ENCODE measurements at places on chromosomes 2 and 18.
A peak's percentile ranks its signal among the peaks of the same experiment; 100 is the strongest.

- peak; percentile 89 for DNase-seq
These were observed 35.4 kb downstream of the MYL12B start for GRCh38 chr18:3297025-3297984.

- DNase-seq, result no peak
These were observed 164.5 kb downstream of the PMAIP1 start for GRCh38 chr18:60064271-60064670.

DNA sequence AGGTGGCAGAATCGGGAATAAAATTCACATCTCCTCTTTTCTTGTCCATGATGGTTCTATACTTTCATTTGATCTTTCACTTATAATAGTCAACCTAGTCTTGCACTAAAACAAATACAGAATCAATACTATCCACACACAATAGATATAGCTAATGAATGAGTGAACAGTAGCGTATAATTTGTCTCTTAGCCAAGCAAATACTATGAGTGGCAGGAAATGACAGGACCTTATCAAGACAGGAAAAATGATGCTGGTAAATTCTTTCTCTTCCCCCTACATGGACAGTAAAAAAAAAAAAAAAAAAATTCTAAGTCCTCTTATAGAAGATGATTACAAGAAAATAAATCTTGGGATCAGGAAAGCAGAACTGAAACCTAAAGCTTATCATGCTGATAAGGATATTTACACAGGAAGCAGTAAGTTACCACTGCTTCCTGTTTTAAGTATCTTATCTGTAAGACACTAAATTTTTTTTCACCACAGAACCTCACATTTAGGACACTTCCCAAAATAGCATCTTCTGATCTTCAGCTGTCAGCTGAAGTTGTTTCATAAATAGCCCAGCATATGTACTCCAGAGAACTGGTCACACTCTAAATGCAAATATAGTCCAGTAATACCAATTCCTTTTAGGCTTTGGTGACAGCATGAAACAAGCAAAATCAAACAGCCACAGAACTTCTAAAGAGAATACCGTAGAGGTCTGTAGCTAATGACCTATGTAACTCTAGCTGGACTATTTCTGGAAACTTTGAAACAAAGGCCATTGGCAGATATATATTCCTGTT is 27.0 kb downstream of the IRS1 start:
- DNase-seq, result no peak

DNA sequence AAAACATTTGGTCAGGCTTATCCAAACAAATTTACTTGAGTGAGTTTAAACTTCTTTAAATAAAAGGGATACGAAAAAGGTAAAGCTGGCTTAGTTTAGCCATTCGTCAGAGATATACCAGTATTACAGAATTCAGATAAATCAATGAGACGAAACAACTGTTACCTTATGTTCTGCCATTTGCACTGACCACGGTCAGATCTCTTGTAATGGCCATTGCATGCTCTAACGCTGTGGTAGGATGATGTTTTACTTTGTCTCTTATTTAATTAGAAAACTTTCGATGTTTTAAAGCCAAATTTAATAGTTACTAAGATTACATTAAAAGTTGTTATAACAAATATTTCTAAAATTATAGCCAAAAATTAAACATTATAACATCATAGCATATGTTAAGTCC is 1.5 kb downstream of the C18orf54 start:
- DNase-seq, result no peak

- no peak for DNase-seq
These were observed 644.3 kb downstream of the CBLN2 start for GRCh38 chr18:71899707-71900472.

DNA sequence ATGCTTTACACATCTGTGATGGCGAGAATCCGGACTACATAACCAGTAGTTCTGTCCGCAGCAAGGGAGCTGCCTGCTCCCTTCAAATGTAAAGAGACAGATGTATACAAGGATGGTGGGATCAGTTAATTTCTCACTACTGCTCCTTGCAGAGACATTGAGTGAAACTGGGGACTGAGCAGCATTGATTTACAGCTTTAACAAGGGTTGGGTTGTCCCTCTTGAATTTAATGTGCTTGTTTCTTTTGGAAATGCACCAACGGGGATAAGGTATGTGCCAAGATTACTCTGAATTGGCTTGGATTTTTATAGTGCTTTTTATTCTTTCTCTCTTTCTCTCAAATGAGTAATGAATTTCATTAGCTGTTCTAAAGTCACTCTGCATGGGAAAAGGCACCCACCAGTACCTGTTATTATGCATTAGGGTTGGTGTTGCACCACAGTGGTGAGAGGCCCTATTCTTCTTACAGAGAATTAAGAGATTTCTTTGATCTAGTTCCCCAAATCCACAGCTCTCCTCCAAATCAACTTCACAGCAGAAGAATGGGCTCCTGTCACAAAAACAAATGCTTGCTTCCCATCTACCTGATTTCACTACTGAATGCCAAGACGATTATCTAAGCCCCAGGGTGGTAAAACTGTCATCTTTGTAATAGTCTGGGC is 107.6 kb downstream of the DOCK10 start:
- DNase-seq, result no peak

- no peak for DNase-seq
These were observed 452.3 kb upstream of the ID2 start for GRCh38 chr2:8229546-8229986.

DNA sequence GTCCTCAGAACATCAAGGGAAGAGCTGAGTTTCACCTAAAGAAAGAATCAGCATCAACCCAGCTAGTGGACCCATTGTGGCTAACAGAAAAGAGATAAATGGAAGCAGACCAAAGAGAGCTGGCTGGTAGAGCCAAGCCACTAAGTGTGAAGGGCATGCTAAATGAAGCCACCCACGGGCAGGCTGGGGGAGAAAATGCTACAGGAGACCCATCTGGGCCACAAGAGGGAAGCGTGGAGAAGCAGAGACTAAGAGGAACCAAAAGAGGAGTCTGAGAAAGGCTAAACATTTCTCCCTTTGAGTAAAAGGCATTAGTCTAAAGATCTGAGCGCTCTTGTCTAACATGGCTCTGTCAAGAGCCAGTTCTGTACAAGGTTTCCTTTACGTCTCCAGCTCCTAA is 15.8 kb downstream of the CWC22 start:
- DNase-seq, result no peak

- no peak for DNase-seq
These were observed 160.3 kb downstream of the TMEM18 start for GRCh38 chr2:516944-517343.

DNA sequence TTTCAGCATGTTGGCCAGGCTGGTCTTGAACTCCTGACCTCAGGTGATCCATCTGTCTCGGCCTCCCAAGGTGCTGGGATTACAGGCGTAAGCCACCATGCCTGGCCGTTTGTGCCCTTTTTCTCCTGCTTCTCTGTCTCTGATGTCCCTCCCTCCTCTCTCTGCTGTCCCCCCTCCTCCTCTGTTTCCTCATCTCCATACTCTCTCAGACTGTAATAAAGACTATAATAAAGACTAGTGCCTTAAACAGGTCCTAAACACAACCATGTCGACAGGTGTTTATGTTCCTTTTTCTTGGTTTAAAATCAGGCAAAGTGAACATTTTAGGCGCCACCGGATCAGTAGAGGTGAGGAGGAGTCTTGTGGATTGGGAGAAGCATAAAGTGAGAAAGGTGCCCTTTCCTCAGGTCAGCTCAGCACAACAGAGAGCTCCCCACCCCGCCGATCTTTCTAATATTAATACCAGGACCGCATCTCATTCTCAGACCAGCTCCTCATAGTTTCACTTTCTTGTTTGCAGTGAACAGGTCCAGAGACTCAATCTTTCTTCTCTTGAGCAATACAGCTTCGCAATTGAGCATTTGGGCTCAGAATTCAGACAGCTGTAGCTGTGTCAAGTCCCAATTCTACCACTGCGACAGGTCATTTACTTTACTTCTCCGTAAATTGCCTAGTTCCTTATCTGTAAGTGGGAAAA is 23.7 kb downstream of the TIMM21 start:
- DNase-seq, result no peak

- DNase-seq, result no peak
These were observed 60.4 kb downstream of the SH3YL1 start for GRCh38 chr2:203401-203800.

DNA sequence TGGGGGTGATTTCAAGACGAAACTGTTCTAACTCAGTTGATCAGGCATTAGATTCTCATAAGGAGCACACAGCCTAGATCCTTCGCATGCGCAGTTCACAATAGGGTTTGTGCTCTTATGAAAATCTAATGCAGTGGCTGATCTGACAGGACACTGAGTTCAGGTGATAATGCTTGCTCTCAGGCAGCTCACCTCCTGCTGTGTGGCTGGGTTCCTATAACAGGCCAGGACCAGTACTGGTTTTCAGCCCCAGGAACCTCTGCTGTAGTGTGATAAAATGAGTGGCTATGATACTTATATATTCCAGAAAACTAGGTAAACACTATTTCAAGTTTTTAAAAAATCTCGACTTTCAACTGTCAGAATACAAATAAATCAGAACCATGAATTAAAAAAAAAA is 271.4 kb downstream of the GALNT13 start:
- no peak for DNase-seq

- no peak for DNase-seq
These were observed 268.6 kb upstream of the RAB6C start for GRCh38 chr2:129710670-129711495.

- DNase-seq, result no peak
These were observed 149.5 kb upstream of the ZFP36L2 start for GRCh38 chr2:43375746-43376522.

DNA sequence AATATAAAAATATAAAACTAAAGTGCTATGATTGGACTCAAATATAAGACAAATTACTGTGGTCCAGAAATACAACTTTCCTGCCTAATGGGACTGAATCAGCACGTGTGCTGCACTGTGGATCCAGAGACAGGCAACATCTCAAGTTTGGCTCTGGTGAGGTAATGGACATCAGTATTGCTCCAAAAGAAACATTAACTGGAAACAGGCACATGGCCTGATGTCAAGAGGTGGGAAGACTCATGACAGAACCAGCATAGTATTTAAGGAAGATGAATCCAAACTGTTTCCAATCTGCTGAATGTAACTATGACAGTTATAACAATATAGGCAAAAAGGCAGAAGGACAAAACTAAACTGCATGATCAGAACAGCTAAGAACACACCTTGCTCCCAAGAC is 354.6 kb downstream of the FSIP2 start:
- DNase-seq, result no peak

- DNase-seq, result no peak
These were observed 46.3 kb downstream of the EXOC6B start for GRCh38 chr2:72779495-72779894.

DNA sequence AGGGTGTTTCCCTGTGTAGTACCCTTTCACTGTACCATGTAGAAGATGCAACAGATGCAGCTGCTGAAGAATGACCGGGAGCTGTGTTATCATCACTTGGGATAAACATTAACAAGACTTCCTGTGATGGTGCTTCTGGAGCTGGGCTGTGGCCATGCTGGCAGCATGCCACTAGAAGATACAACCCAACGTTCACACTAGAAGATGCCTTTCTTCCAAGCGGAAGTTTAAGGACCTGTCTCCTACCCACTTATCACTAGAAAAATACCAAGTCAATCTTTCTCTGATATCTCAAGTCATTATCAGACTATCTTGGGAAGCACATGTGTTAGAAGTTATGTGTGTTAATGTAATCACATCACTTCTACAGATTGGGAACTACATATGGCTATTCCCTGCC is 953.5 kb downstream of the CNTNAP5 start:
- no peak for DNase-seq
